HFF-Myc (cell line): ENCODE measurements at places on chromosomes 2 and 18.

GRCh38 chr2:26859622-26860021, 11.7 kb downstream of the DPYSL5 start:
- no peak for DNase-seq

- no peak for DNase-seq
Measured at GRCh38 chr2:64054161-64054915, 35.1 kb upstream of the VPS54 start.

GRCh38 chr2:129906861-129907235, 72.6 kb upstream of the RAB6C start:
- no peak for DNase-seq

GRCh38 chr18:2918761-2919550, 72.2 kb downstream of the EMILIN2 start:
- no peak for DNase-seq

DNA sequence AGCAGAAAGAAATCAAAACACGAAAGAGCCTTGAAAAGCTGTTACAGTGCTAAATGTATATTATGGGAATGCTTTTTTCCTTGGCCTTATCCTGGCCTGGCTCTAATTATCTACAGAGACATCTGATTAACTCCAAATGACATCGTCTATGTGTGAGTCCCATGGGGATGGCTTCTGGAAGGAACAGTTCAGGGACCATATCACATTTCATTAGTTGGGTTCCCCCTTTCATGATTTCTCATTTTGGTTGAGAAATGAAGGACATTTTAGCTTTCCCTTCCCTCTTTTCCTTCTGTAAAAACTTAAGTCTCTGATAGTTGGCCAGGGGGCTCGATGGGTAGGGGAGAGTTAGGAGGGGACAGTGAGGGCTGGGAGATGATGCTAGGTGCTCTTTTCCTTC, 116.7 kb downstream of the PRKCE start:
- no peak for DNase-seq

- peak; percentile 63 for DNase-seq
Measured at GRCh38 chr18:56709463-56709862, 58.3 kb downstream of the WDR7 start.

DNA sequence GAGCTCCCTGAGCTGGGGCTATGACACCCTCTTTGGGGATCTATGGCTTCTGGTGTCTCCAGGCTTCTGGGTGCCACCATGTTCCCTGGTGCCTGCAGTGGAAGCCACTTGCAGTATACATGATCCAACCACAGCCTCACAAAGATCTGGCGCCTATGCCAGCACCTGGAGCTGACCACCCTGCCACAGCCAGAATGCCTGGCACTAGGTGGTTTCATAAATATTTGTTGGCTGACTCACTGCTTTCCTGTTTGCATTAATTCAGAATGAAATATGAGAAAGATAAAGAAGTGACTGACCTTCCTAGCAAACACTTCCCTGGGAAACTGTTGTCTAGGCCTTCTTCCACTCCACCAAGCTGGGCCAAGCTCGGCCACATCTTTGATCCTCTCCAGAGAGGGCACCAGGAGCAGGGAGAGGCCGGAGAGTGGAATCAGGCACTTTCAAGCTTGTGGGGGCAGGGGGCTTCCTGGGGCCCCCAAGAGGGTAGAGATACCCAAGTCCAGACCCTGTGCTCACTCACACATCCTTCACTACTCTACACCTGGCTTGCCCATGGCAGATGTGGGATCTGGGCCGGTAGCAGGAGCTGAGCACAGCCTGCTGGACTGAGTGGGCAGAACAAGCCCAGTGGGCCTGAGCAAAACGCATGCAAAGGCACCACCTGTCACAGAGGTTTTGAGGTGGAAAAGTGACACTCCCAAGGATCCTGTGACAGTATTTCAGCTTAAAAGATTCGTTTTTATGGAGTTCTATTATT, 565.7 kb downstream of the SLC4A3 start:
- DNase-seq, result no peak

DNA sequence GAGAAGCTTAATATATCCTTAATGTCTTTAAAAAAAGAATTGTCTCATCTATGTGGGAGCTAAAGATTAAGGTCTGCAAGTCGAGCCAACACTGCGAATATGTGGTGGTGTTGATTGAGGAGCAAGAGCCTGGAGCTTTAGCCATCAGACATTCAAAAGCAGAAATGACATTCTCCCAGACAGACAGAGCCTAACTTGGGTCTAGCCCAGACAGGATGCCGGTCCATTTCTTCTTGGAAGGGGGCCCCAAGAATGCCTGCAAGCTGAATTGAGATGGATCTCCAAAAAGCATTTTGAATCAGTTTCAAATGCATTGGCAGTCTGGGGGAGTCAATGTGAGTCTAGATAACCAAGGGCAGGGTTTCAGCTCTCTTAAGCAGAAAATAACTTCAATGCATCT, 30.1 kb upstream of the EML4 start:
- no peak for DNase-seq

DNA sequence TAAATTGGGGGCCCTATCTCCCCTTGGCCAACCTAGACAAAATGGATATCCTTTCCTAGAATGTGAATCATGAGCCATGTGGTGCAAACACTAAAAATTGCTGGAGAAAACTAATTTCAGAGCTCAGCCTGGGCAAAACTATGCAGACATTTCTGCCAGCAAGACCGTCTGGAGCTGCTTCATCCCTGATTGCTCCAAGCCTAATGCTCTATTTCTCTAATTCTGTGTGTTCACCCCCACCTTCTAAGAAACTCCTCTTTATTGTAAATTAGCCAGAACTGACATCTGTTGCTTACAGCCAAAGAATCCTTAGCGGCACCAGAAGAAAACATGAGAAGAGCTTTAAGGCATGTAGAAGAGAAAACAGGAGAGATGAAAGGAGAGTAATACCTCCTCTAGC, 337.7 kb upstream of the CHAC2 start:
- DNase-seq, result no peak

GRCh38 chr2:177143444-177143843, 69.2 kb upstream of the HNRNPA3 start:
- peak; percentile 36 for DNase-seq

DNA sequence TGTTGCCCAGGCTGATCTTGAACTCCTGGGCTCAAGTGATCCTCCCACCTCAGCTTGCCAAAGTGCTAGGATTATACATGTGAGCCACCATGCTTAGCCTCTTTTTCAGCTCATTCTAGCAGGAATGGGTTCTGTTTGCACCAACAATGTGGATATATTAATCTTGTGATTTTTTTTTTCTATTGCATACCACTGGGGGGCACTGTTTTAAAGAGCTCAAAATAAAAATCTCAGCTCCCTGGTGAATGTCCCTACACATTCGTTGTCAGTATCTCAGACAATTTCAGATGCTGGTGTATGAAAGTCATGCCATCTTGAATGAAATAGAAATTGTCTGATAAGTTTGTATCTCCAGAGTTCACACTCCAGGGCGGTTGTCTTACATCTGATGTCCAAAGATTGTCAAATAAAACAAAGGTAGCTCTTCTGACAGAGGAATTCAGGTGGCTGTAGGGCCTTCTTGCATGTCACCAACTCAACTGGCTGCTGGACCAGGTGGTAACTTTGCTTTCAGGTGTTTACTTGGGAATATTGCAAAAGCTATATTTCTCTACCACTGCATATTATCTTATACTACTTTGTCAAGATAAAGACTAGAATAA, 3.1 kb upstream of the MATN3 start:
- DNase-seq, result peak; percentile 36

DNA sequence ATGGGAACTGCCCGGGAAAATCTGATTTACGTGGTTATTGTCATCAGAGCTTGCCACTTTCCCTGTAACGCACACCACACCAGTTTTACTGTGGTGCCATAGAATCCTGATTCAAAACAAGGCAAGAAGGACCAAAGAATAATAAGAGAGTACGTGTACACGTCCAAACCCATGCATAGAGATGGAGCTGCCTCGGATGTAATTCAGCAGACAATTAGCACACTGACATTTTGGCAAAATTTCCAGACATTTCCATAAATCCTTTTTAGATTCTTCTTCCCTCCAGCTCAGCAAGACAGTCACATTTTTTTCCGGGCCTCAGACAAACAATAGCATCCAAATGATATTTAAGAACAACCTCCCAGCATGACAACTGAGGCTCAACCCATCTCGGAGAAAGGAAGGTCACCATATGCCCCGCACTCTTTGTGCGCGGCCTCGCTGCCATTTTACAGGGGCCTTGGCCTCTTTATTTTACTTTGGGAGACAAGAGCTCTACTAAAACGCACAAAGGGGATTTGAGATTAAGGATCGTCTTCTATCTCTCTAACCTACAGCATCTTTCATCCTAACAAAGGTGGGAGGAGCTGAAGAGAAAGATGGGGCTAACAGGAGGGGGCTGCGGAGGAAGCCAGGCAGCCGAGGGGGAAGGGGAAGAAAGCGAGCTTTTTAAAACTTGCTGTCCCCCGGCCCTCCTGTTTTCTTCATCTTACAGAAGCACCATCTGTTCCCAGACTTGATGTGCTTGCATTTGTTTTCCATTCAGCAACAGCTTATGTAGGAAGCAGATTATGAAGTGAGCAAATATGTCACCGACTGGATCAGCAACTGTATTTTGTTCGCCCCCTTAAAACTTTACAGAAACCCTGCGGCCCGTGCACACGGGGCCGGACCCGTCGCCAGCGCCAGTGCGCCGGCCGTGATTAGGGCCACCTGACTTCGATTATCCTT, 61.0 kb downstream of the CDCA7 start:
- no peak for DNase-seq

- no peak for DNase-seq
Measured at GRCh38 chr2:200590090-200590489, 4.3 kb downstream of the AOX1 start.

GRCh38 chr18:5853253-5853652, 42.1 kb downstream of the TMEM200C start:
- DNase-seq, result no peak

- DNase-seq, result no peak
Measured at GRCh38 chr18:48408727-48409590, at the start of gene ZBTB7C. TSS of gene ZBTB7C (minus strand) at chr18:48409383.

DNA sequence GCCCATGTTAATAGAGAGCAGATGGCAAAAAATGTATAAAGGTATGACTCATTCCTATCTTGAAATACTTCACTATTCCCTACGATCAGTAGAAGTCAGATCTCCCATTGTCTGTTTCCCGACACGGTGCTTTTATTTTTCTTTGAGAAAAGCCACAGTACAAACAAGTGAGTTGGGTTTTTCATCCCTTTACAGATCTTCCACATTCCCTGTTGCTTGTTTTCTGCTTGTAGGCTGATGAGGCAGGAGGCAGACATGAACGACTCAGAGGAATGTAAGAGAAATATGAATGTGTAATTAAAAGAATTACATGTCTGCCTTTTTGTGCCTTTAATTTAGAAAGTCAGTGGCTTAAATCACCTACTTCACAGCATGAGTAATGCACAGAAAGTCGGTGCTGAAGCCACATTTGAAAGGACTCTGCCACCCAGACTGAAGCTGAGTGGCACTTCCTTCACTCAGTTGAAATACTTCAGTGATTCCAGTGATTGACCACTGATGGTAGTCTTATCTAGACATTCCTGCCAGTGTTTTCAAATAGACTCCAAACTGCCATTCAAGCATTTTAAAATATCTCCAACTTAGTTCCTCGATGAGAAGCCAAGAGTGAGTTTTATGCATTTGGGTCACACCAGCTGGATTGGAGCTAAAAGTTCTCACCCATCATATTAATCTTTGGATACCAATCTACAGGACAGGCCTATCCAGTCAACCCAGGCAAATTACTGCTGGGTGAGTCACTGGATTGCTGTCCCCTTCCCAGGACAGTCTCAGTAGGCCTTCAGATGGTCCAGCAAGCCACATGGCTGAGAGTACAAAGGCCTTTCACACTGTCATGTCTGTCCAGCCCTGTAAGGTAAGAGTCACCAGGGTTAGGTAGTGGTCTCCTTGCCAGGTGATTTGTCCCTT, 79.0 kb downstream of the COLEC12 start:
- DNase-seq, result no peak

- DNase-seq, result no peak
Measured at GRCh38 chr2:197857476-197858107, 53.2 kb downstream of the PLCL1 start.

GRCh38 chr2:12269041-12269972, 447.4 kb upstream of the TRIB2 start:
- DNase-seq, result no peak

- no peak for DNase-seq
Measured at GRCh38 chr18:47595831-47596501, 334.5 kb downstream of the SMAD2 start.

DNA sequence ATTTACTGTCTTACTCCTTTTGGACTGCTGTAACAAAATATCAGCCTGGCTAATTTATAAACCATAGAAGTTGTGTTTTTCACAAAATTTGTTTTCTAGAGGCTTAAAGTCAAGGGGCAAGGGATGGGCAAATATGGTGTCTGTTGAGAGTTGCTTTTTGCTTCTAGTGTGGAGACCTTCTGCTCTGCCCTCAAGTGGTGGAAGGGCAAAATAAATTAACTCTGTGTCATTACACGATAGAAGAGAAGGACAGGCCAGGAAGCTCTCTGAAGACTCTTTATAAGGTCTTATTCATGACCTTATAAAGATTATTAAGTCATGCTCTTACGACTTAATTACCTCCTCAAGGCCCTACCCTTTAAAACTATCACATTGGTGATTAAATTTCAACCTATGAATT, 181.2 kb upstream of the LRATD1 start:
- DNase-seq, result no peak

DNA sequence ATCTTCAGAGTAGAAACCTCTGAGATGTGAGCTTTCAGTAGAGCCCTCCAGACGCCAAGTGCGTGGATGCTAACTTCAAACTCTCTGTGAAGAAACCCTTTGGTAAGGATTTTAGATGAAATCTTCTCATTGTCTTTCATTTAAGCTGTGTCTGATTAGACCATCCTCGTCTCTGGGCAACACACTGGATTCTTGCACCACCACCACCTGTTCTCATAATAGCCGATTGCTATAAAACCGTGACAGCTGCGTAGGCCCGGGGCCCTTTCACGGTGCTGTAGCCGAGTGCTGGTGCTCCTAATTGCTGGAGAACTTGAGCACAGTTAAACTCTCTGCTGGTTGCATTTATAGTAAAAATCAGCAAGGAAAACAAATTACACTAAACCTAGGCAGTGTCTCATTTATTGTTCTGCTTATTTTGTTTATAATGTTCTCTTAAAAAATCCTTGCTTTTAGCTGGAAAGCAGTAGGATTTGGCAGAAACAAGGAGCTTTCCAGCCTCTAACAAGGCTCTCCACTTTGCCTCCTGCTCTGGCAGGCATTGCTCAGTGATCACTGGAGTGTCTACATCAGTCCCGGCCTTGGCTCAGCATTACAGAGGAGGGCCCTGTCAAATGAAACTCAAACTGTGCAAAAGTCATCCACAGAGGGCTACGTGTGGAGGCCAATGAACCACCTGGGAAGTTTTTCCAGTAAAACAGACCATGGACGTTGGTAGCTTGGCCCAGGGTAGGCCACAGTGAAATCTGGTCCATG, 40.9 kb upstream of the MBP start:
- no peak for DNase-seq

- no peak for DNase-seq
Measured at GRCh38 chr2:151869291-151869690, 41.1 kb upstream of the ARL5A start.

- DNase-seq, result no peak
Measured at GRCh38 chr2:230914886-230915285, 10.2 kb downstream of the GPR55 start.

DNA sequence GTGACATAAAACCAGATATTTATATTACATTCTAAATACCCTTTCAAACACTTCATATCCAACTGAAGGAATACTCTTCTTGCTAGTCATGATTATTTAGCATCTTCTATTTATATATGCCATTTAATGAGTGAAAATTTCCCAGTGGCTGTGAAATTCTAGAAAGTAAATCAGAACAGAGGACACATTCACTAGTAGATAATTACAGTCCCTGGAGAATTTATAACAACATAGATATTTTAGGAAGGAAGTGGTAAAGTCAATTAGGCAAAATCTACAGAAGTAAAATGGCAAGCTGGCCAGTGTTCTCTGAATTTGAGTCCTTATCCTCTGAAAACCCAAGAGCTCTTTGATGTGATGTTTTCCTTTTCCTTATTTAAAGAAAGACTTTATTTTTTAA, 121.8 kb downstream of the PMAIP1 start:
- DNase-seq, result no peak
